ENCODE measurements at places on chromosomes 16 and 17.

DNA sequence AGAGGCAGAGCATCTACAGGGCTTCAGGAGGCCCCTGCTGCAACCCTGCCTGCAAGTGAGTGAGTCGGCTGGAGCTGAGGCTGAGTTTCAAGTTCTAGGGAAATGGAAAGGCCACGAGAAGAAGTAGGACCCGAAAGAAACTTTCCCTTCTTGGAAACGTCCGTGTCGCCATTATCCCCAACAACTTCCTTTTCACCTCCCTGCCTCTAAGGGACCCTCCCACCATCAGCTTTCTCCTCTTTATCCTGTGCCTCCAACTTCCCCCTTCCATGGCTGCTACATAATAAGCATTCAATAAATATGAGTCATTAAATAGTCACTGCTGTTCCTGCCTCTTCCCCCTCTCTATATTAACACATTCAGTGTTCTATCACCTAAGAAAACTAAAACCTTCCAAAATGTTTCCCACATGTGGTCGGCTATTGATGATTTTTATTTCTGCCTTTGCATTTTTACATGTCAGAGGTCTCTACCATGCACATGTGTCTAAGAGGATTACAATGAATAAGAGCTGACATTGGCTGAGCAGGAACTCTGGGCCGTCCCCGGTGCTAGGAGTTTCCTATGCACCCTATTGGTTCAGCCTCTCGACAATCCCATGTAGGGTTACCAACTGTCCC, 115.9 kb upstream of the TNRC6C start:
- no peak for DNase-seq

DNA sequence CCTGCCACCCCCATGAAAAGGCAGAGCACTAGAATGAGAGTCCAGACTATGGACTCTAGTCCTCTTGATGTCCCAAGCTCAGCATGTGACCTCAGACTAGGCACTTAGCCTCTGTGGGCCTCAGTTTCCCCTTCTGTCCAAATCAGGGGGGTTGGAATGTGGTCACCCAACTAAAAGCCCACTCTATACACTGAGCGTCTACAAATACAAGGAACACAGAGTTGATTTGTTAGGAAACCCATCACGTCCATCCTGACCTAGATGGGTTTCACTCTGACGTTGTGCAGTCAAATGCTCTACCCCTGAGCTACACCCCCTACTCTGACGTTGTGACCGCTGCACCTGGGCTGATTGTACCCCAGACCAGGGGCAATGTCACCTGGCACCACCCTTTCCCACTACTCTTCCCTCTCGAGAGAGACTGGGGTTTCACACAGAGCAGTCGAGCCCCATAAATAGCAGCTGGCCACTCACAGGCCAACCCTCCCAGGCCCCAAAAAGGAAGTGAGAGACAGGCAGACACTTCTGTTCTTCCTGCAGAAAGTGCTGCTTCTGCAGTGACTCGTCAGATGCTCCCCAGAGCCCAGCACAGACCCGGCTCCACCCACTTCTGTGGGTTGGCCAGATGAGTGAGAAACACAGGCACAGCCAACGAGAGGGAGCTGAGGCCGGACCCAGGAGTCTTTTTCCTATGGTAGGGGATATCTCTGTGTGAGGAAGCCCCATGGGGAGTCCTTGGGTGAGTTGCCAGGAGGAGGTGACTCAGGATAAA, 16.1 kb upstream of the TNFRSF13B start:
- DNase-seq = peak; percentile 38

DNA sequence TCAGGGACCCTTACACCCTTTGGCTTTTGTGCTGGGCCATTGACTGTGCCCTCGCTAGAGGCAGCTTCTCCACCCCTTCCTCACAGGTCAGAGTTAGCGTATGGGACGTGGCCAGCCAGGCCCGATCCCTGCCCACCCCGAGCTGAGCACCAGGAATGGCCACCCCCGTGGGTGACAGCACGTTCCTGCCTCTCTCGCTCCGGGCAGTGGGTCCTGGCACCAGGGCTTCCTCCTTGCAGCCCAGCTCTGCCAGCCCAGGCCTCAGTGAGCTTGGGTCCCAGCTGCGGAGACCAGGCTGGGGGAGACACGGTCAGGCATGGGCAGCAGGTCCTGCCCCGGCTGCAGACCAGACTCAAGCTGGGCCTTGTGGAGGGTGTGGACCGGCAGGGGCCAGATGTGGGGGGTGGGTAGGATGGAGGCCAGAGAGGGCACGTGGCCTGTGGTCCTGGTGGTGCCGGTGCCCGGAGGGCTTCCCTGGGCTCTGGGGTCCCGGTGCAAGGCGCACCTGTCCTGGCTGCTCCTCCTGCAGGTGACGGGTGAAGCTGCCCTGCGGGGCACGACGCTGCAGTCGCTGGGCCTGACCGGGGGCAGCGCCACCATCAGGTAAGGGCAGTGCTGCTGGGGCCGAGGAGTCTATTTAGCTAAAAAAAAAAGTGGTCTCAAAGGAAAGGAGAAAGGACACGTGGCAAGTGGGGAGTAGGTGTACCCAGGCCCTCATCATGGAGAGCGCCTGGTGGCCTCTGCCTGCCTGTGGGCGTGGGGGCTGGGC, 18.2 kb downstream of the ASPSCR1 start:
- DNase-seq = no peak

GRCh38 chr16:4136229-4136813, 20.1 kb upstream of the ADCY9 start:
- peak; percentile 93 for DNase-seq

DNA sequence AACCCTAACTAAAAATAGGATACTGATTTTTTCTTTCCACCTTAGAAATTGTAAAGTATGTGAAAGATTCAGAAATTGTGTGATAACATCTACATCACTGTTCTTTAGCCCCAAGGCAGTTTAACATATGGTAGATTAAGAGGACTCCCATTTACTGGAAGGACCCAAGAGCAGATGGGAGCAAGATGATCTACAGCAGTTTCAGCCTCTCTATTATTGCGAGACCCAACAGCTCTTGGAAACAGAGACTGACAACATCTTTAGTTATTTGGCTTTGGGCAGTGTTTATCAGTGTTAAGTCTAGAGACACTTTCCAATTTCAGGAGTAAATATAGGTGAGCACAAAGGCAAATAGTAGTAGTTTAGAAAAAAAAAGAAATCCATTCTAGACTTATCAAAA, 124.9 kb upstream of the CORO6 start:
- no peak for DNase-seq

GRCh38 chr17:58577696-58578095, 63.3 kb upstream of the MTMR4 start:
- peak; percentile 34 for DNase-seq

DNA sequence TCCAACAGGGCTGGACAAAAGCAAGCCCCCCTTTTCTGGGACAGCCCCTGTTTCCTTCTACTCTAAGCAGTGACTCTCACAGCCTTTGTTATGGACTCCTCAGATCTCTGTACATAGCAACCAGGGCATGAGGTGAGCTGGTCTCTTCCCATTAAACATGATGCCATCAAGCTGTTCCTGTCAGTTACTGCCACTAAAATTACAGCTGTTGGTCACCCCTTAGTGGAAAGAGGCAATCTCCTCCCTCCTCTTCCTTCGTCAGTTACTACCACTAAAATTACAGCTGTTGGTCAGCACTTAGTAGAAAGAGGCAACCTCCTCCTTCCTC, 95.2 kb upstream of the SMIM36 start:
- no peak for DNase-seq

DNA sequence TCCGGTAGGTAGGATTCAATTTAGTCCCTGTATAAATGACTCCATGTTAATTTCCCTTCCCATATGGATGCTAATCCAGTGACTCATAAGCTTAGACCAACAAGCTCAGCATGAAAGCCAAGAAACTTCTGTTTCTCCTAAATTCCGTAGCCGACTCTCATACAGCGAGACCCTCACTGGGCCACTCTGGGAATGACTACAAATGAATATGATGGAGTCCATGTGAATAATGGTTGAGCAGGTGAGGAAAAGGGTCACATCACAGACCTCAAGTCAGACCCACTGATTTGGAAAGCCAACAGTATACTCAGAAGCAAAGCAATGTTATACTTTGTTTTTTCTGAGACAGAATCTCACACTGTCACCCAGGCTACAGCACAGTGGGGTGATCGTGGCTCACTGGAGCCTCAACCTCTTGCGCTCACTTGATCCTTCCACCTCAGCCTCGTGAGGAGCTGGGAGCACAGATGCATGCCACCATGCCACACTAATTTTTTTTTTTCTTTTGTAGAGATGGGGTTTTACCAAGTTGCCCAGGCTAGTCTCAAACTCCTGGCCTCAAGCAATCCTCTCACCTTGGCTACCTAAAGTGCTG, 14.6 kb downstream of the RSL1D1 start:
- DNase-seq = peak; percentile 63

DNA sequence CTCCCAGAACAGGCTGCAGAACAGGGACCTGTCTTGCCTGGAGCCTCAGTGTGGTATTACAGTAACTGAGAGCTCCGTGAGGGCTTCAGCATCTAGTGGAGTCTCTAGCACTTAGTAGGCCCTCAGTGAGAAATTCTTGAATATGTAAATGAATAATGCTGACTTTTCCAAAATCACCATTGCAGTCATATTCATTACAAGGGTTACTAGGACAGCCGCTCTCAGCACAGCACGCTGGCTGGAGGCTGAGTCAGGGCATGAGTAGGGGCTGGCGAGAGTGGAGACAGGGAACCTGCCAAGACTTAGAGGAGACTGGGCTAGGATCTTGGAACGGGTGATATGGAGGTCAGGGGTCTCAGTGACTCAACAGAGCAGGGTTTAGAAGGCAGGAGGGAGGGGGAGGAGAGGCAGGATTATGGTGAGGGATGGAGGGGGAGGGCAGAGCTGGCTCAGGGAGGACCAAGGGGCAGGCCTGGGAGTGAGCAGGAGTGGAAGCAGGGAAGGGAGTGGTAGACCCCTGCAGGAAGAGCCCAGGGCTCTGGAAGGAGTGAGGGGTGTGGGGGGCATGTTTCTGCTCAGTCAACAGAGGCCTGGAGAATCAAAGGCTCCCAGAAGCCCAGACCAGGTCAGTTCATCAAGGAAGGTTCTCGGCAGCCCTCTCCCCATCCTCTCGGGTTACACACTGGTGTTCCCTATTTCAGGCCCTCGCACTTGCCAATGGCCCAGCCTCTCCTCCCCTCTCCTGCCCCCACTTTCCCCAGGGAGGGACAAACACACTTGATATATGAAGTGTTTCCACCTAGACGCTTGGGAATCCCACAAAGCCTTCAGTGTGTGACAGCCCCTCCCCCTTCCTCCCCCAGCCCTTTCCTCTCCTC, 42.3 kb downstream of the FZD2 start:
- DNase-seq = no peak

DNA sequence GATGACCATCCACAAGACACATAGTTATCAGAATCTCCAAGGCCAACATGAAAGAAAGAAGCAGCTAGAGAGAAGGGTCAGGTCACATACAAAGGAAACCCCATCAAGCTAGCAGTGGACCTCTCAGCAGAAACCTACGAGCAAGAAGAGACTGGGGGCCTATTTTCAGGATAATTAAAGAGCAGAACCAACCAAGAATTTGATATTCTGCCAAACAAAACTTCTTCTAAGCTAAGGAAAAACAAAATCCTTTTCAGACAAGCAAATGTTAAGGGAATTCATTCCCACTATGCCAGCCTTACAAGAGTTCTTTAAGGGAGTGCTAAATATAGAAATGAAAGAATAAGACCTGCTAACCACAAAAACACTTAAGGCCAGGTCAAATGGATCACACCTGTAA, 47.8 kb downstream of the ITFG1 start:
- no peak for DNase-seq

DNA sequence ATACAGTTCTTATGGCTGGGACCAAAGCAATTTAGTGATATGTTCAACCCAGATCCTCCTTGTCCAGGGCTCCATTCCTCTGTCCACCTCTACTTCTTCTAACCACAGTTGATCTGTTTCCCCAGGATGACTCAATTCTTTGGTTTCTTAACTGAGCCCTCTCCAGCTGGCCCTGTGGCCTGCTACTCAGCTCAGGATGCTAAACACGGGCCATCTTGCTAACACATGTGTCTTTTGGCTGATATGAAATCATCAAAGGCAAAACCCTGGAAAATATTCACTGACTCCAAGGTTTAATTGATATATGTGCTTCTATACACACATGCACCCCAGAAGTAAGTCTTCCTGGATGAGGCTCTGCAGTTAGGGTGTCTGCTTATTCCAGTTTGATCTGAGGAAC, 43.8 kb downstream of the SHISA6 start:
- no peak for DNase-seq

GRCh38 chr16:85157813-85158742, 45.8 kb upstream of the CIBAR2 start:
- no peak for DNase-seq

- peak; percentile 68 for DNase-seq
Measured at GRCh38 chr17:66200685-66201092, 8.8 kb upstream of the CEP112 start.

- DNase-seq = no peak
Measured at GRCh38 chr17:75400326-75400939, 5.0 kb downstream of the GRB2 start.

DNA sequence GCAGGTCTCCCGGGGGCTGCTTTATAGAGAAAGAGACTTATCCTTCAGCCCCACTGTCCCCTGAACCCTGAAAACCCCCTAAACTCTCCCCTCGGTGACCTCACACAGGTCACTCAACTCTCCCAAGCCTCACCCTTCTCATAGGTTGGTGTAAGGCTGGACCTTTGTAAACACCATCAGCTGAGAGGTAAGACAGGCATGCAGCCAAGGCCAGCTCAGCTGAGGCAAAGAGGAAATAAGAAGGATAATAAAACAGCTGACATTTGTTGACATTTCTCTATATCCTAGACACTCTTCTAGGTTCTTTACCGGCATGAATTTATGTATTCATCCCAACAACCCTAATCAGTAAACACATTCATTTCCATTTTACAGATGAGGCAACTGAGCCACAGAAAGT, 134.3 kb downstream of the CCT6B start:
- no peak for DNase-seq

- DNase-seq = no peak
Measured at GRCh38 chr17:56754523-56755208, 79.1 kb downstream of the C17orf67 start.

GRCh38 chr17:82808921-82809905, 30.6 kb downstream of the ZNF750 start:
- no peak for DNase-seq

- peak; percentile 55 for DNase-seq
Measured at GRCh38 chr17:76700617-76701470, 9.9 kb downstream of the MXRA7 start.

DNA sequence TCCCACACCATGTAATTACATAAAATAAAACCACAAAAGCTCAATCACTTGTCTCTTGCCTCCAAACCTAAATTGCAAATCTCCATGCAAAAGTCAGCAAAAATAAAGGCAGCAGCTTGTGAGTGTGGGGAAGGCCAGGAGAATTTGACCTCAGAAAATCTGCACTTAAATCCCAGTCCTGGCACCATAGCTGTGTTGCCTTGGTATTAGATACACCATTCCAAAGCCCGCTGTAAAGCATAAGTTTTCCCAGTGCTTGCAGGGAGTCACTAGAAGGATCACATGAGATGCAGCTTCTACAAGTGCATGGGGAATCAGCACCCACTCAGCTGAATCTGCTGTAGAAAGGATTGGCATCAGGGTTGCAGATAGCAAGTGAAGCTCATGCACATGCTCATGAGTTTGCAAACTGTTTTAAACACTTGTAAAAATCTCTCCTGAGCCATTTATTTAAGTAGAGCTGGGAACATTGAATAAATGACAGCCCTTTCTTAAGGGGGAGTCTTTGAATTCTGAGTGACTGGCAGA, 495.0 kb upstream of the HSBP1 start:
- no peak for DNase-seq
